ENCODE measurements at places on chromosomes 3 and 15.

- DNase-seq: no peak
Observed at GRCh38 chr3:52315977-52316764, at the start of gene DNAH1. TSS of gene DNAH1 (plus strand) at chr3:52316319. CDS start at chr3:52322443, 6,124 bp downstream.

- DNase-seq: no peak
Observed at GRCh38 chr15:35723120-35723847, 177.3 kb upstream of the DPH6 start.

DNA sequence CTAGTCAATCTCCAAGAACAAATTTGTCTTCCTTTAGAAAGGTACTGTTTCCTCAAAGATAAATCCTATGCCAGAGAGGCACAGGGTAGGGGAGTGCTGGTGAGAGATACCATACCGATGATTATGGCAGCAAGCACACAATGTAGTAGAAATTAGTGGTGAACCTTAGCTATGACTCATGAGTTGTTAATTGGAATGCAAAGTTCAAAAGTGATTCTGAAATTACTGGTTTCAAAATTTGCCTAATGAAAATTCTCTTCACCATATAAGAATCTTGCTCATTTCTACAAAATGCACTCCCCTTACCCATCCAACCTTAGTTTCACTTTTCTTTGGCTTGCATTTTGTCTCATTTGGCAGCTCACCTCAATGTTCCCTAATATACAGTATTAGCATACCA lies 139.5 kb upstream of the SLC2A2 start:
- DNase-seq: no peak

DNA sequence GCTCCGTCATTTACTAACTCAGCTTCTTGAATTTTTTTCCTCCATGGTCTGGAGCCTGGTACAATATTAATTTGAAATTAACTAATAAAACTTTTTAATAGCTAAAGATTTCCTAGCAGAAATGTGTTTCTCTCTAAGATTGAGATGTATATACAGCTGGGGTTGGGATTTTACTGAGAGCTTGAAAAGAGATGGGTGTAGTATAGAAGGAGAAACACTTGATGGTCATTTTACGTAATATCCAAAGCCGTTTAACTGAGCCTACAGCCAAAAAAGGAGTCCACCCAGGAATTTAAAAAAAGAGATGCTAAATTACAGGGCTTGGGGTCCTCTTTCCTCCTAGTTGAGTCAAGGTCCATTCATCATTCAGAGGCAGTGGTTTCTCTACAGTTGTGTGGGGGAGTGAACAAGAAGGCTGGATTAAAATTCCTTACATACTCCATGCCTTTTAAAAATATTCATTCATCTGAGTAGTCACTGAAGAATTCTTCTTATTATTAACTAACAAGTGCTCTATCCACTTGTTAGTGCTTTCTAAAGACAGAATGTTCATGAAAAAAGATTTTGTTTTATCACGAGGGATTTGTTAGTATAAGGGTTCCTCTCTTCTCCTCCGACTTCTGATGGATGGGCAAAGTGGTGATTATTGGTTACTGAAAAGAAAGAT lies 255.3 kb upstream of the IL12A start:
- DNase-seq: no peak

GRCh38 chr3:80285388-80285787 lies 517.6 kb upstream of the ROBO1 start:
- DNase-seq: no peak

- no peak for DNase-seq
Observed at GRCh38 chr3:41307065-41307464, 107.8 kb downstream of the CTNNB1 start.

DNA sequence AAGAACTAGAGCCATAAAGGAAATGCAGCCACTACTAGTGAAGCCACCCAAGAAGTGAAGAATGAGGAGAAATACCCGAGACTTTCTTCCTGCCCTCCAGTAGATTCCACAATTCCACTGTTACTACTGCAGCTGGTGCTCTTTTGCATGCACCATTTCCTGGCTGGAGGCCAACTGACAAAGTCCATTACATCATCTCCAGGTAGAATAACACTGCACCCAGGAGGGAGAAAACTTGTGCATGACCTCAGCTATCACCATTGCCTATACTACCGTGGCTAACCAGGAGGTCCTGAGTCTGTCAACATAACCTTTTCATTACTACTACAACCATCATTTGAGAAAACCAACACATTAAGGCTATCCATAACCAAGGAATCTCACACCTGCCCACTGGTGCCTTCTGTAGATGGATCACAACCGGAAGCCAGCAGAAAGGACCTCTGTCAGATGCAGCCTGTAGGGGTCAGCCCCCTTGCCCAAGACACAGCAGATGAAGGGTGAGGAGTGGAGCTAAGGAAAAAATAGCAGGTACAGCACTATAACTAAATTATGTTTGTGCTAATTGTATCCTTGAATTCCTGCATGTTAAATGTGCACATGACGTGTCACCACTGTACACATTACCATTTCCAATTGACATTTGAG lies 200.8 kb upstream of the C2CD4B start:
- no peak for DNase-seq

DNA sequence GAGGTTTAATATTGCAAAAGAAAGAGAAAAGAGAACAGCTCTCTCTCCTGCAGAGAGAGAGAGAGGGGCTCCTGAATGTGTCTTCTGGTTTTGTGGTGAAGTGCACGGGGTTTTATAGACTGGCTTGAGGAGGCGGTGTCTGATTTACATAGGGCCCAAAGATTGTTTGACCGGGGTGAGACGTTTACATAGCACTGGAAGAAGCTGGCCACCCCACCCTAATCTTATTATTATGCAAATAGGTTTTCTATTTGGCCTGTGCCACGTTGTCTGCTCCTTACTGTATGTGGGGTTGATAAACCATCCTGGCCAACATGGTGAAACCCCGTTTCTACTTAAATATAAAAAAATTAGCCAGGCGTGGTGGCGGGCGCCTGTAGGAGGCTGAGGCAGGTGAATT lies 268.6 kb downstream of the SV2B start:
- DNase-seq: no peak

GRCh38 chr3:162224746-162225145 lies 728.1 kb downstream of the OTOL1 start:
- no peak for DNase-seq

- no peak for DNase-seq
Observed at GRCh38 chr3:64049832-64050231, 26.5 kb upstream of the PSMD6 start.

DNA sequence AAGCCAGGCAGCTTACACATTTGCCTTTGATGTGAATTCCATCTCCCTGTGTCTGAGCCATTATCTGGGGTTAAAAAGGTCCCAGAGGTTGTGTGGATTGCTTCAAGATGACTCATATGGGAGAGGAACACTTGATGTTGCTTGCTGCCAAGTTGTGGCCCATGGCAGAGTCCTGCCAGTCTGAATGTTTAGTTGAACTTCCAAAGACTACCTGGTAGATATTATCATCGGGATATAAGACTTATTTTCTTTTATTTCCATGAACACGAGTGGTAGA lies 85.6 kb downstream of the TJP1 start:
- DNase-seq: no peak

DNA sequence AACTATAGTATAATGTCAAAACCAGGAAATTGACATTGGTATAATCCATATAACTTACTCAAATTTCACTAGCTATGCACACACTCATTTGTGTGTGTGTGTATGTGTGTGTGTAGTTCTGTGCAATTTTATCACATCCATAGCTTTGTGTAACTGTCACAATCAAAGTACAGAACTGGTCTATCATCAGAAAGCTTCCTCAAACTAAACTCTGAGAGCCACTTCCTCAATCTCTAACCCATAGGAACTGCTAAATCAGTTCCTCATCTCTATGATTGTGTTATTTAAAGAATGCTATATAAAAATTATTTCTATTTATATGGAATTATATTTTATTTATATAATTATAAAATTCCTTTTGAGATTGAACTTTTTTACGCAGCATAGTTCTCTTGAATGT lies 18.1 kb downstream of the LNP1 start:
- DNase-seq: no peak

DNA sequence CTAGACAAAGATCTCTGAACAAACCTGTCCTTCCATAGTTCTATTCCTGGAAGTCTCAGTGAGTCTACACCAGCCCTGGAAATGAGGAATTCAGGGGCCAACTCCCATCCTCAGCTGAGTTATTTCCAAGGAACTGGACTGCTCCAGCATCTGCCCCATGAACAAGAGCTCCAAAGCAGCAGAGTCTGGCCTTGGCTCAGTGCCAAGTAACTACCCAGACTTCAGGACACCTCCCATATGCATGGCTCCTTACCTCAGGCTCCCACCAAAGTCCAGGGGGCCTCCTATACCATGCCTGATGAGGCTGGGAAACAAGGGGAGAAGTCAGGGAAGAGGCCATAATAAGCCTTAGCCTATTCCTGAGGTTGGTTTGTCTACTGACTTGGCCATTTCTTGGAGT lies 45.0 kb downstream of the FAIM start:
- DNase-seq: no peak

- DNase-seq: no peak
Observed at GRCh38 chr3:122697952-122698620, 17.4 kb downstream of the PARP14 start.

- DNase-seq: no peak
Observed at GRCh38 chr3:158105710-158106253, 438 bp downstream of the SHOX2 start.

GRCh38 chr3:31962801-31963205 lies 18.3 kb downstream of the OSBPL10 start:
- DNase-seq: no peak

GRCh38 chr3:13543253-13543652 lies 5.7 kb upstream of the FBLN2 start:
- no peak for DNase-seq

- no peak for DNase-seq
Observed at GRCh38 chr15:75943246-75943645, 39.6 kb downstream of the FBXO22 start.

Measured in stimulated activated CD4-positive, alpha-beta T cell treated with anti-CD3 and anti-CD28 coated beads, Interleukin-1b, Interleukin-23, amount 100 ng/mL, for 48 hours (primary cell).